ENCODE measurements at places on chromosomes 5 and 9. TPM values are rescaled to one million over a fixed set of nuclear protein-coding genes. Genes with fewer than 3 reads are reported as not detected.

Gene PCDHA4
- 9.0 TPM for total RNA-seq

Gene ARL14EPL
- not detected for total RNA-seq

Gene SLCO4C1
- total RNA-seq = 3.9 TPM

Gene CCDC112
- 11.7 TPM for total RNA-seq

Gene TRIM14
- total RNA-seq = 11.2 TPM

Gene IFNK
- not detected for total RNA-seq

DNA sequence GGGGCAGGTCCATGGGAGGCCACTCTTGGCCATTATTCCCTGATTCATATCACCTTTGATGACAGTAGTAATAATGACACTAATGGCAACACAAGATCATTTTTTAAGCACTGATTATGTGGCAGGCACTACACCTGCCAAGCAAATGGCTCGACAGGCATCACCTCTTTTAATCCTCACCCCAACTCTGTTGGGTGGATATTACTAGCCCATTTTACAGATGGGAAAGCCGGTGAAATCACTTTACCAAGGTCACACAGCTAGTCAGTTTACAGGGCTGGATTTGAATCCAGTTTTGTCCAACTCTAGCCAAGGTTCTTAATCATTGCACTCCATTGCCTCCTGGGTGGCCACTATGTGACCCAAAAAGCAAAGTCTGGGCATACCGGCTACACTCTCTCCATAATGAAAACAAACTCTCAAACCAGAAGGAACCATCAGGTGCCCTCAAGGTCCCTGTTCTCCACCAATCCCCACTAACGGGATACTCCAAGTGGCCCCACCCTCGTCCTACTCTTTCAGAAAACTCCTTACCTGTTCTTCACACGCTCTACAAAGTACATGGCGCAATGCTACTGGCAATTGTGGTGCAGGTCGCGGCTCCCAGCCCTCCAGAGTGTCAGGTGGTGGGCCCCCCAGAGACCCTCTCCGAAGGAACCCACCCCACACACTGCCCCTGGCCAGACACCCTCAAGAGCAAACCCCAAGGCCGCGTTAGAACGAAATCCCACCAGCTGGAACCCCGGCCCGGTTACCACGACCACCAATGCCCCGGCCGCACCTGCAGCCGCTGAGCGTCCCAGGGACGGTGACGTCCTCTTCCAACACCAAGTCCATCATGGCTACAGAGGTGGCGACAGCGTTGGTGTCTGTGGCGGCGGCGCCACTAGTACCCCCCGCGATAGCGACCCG lies 572 bp downstream of the CDK5RAP2 start:
- H3K36me3 ChIP-seq = peaks cover 6% of the 10 kb centered on the region
- DNase-seq = no peak
- H3K4me3 ChIP-seq = peak overlapping the region; percentile 99
- no peaks in the 10 kb centered on the region for H3K27me3 ChIP-seq
- peak overlapping the region; percentile 96 for H3K27ac ChIP-seq

- H3K4me3 ChIP-seq = no peak overlapping the region
- H3K4me1 ChIP-seq = no peaks in the 10 kb centered on the region
- H3K36me3 ChIP-seq = peaks cover 5% of the 10 kb centered on the region
- H3K27ac ChIP-seq = no peak overlapping the region
Measured at GRCh38 chr5:55338092-55338613, 30.4 kb downstream of the MTREX start.

GRCh38 chr9:92292338-92293074 lies 991 bp downstream of the IARS1 start:
- DNase-seq = no peak
- H3K27ac ChIP-seq = peak overlapping the region; percentile 47
- H3K4me3 ChIP-seq = peak overlapping the region; percentile 92
- H3K4me1 ChIP-seq = peaks cover 28% of the 10 kb centered on the region

GRCh38 chr9:135976944-135977343 lies 15.8 kb upstream of the UBAC1 start:
- H3K4me3 ChIP-seq = no peak overlapping the region
- DNase-seq = no peak
- H3K27me3 ChIP-seq = peaks cover 3% of the 10 kb centered on the region
- no peak overlapping the region for H3K27ac ChIP-seq

GRCh38 chr5:142815469-142815868 lies 45.3 kb downstream of the ARHGAP26 start:
- no peaks in the 10 kb centered on the region for H3K27me3 ChIP-seq
- no peaks in the 10 kb centered on the region for H3K36me3 ChIP-seq
- no peak overlapping the region for H3K4me3 ChIP-seq
- peaks cover 13% of the 10 kb centered on the region for H3K4me1 ChIP-seq

- H3K27me3 ChIP-seq = no peaks in the 10 kb centered on the region
- H3K4me3 ChIP-seq = no peak overlapping the region
- peaks cover 10% of the 10 kb centered on the region for H3K36me3 ChIP-seq
- DNase-seq = no peak
Measured at GRCh38 chr5:160096178-160096577, 23.1 kb downstream of the PWWP2A start.

DNA sequence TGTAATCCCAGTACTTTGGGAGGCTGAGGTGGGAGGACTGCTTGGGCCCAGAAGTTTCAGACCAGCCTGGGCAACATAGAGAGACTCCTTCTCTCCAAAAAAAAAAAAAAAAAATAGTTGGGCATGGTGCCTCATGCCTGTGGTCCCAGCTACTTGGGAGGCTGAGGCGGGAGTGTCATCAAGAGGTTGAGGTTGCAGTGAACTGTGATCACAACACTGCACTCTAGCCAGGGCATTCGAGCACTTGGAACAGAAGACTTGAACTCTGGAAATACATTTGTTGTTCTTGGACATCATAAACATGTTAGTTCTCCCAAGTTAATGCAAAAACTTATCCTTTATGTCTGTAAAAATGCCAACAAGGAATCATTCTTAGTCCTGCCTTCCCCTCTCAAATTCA lies 29.6 kb downstream of the EHMT1 start:
- no peak overlapping the region for H3K4me3 ChIP-seq
- H3K27ac ChIP-seq = no peak overlapping the region
- no peak for DNase-seq

DNA sequence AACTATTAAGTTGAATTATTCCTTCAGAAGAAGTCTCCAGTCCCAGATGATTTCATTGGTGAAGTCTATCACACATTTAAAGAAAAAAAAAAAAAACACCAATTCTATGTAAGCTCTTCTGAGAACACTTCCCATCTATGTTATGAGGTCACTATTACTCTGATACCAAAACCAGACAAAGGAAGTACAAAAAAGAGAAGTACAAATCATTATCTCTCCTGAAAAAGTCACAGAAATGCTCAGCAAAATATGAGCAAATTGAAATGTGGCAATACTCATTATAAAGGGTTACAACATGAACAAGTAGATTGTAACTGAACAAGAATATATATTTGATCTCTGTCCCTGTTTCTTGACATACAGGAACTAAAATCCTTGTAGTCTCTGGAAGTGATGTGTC lies 280.4 kb downstream of the TLE1 start:
- H3K36me3 ChIP-seq = peaks cover 2% of the 10 kb centered on the region
- H3K27me3 ChIP-seq = no peaks in the 10 kb centered on the region
- no peak for DNase-seq
- H3K27ac ChIP-seq = no peak overlapping the region
- peaks cover 8% of the 10 kb centered on the region for H3K4me1 ChIP-seq

- H3K4me3 ChIP-seq = no peak overlapping the region
- H3K36me3 ChIP-seq = peaks cover under 1% of the 10 kb centered on the region
- H3K4me1 ChIP-seq = peaks cover 13% of the 10 kb centered on the region
Measured at GRCh38 chr5:160750938-160751657, 100.9 kb downstream of the ATP10B start.

DNA sequence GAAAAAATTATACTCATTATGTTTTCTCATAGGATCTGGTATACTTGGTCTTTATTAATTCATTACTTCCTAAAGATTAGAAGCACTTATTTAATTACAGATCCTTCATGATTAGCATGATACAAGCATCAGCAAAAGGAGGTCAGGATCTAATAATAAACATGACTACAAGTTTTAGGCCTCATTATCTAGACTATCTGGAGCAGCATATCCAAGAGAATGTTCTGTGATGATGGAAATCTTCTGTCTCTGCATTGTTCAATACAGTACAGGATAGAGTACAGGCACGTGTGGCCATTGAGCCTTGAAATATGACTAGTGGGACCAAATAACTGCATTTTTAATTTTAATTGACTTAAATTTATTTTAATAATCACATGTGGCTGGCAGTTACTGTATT lies 21.2 kb downstream of the SETX start:
- H3K4me3 ChIP-seq = no peak overlapping the region
- DNase-seq = no peak
- peaks cover 48% of the 10 kb centered on the region for H3K36me3 ChIP-seq
- H3K27me3 ChIP-seq = no peaks in the 10 kb centered on the region

DNA sequence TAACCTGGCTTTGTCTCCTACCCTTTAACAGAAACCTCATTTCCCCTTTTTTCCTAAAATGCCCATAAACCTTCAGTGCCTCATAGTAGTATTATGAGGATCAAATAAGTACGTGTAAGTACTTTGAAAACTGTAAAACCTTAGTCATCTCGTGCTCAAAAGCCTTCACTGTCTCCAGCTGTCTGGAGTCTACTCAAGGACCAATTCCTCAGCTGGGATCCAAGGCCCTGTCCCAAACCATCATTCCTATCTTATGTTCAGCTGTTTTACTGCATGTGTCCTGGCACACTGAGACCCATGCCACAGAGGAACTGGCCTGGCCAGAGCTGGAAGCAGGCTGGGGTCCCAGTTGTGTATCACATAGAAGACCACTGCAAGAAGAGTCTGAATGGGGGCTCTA lies 15.9 kb downstream of the ADAMTSL1 start:
- DNase-seq = no peak
- no peak overlapping the region for H3K4me3 ChIP-seq
- H3K27me3 ChIP-seq = peaks cover 30% of the 10 kb centered on the region
- H3K36me3 ChIP-seq = no peaks in the 10 kb centered on the region

DNA sequence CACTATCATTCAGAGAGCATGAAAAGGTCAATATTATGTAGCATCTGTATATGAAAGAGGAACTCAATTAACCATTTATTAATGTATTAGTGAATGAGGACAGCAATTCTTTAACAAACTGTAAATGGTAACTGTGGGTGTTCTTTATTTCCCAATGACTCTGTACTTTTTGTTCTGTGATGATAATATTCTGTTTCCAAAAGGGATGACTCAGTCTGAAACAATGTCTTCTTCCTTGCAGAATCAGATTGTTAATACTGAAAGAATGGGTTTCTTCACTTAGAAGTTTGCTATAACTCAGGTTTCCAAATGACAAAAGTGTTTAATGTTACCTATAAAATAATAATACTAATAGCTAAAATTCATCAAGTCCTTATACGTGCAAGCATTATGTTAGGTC lies 1518.7 kb upstream of the WWC1 start:
- H3K36me3 ChIP-seq = no peaks in the 10 kb centered on the region
- H3K4me3 ChIP-seq = no peak overlapping the region

GRCh38 chr9:128081056-128081455 lies 13.0 kb downstream of the SLC25A25 start:
- peak overlapping the region; percentile 23 for H3K27ac ChIP-seq
- H3K4me3 ChIP-seq = peak overlapping the region; percentile 13
- no peaks in the 10 kb centered on the region for H3K36me3 ChIP-seq
- peak; percentile 43 for DNase-seq

GRCh38 chr5:161703528-161703927 lies 18.0 kb downstream of the GABRA6 start:
- no peaks in the 10 kb centered on the region for H3K27me3 ChIP-seq
- no peaks in the 10 kb centered on the region for H3K4me1 ChIP-seq
- no peak for DNase-seq

DNA sequence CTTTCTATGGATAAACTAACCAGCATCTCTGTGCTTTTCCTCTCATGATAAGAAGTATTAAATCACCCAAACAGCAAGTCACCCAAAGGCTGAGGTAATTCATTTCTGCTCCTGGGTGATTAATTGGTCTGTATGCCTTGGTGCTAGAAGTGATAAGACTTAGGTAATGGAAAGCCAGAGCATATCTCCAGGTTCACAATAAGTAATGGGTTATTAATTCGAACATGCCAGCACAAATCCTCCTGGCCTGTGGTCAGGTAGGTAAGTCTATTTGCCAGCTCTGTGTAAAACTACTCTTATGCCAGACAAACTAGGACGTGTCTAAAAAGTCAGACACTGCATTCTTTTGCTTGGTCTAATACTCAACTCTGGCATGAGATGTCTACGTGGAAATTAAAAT lies 11.2 kb upstream of the ENC1 start:
- H3K4me3 ChIP-seq = no peak overlapping the region
- peaks cover 29% of the 10 kb centered on the region for H3K4me1 ChIP-seq
- no peaks in the 10 kb centered on the region for H3K27me3 ChIP-seq
- no peaks in the 10 kb centered on the region for H3K36me3 ChIP-seq
- no peak overlapping the region for H3K27ac ChIP-seq
